ENCODE measurements at places on chromosomes 7 and 10.

GRCh38 chr7:126202177-126202576 lies 1050.6 kb downstream of the GRM8 start:
- no peak for DNase-seq

DNA sequence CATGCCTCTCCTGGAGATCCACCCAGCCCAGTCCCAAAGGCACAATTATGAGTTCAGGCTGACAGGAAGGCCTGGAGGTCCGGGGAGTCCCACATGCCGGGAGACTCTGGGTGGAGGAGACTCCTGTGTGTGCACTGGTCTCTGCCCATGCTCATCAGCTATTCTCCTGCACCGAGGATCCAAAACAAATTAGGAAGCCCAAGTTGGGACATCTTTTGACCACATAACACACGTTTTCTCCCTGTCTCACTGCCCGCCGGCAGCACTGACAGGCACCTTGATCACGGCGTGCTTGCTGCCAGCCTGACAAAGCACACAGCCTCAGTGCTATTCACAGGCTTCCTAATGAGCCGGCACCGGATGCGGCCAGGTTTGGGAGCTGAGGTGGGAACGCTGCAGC lies 412.7 kb downstream of the PTPRN2 start:
- DNase-seq: no peak

- DNase-seq: no peak
Observed at GRCh38 chr7:100432621-100433275, 3.1 kb downstream of the MEPCE start.

- DNase-seq: no peak
Observed at GRCh38 chr7:6384327-6384726, 63.4 kb downstream of the DAGLB start.

GRCh38 chr7:101532400-101533102 lies 96.5 kb downstream of the MYL10 start:
- no peak for DNase-seq

DNA sequence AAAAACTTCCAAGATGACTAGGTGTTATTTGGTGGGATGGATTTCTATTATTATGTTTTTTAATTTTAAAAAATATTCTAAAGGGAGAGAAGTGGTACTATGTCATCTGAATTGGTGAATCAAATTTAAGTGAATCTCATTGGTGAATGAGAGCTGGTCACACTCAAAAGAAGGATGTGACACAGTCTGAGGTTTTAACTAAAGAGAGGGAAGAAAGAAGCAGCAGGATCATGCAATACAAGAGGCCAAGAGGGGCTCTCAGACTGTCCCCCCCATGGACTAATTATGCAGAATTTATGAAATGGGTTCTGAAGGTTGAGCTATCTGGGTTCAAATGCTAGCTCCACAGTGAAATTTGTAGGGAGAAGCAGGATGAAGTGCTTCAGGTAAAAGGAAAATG lies 16.2 kb downstream of the MACC1 start:
- DNase-seq: no peak

DNA sequence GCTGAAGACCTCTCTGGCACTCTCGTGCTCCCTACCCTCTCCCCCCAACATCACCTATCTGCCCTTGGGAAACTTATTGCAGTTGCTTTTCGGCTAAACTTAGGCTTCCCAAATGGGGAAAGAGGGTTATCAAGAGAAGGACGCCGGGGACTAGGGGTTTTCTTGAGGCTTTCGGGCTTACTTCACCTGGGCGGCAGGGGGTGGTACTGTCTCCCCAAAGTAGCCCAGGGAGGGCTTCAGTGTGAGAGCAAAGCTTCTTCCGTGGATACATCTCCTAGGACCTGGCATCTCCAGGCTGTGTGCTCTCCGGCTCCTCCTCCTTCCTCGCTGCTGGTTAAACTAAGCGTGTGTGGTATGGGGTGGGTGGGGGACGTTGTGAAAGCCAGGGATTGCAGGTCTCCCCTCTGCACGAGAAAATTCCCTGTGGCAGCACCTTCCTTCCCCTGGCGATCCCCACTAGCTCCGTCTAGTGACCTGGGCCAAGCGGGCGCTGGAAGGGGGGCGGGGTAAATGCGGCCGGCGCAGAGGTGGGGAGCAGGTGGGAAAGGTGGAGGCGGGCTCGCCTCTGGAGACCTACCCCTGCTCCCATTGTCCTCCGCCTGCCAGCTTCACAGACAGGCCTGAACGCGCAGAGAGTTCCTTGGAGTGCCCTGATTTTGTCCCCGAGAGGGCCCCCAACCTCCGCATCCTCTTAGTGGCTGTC lies 1.1 kb downstream of the PLXDC2 start:
- no peak for DNase-seq

GRCh38 chr7:103648135-103648534 lies 202.1 kb upstream of the SLC26A5 start:
- no peak for DNase-seq

DNA sequence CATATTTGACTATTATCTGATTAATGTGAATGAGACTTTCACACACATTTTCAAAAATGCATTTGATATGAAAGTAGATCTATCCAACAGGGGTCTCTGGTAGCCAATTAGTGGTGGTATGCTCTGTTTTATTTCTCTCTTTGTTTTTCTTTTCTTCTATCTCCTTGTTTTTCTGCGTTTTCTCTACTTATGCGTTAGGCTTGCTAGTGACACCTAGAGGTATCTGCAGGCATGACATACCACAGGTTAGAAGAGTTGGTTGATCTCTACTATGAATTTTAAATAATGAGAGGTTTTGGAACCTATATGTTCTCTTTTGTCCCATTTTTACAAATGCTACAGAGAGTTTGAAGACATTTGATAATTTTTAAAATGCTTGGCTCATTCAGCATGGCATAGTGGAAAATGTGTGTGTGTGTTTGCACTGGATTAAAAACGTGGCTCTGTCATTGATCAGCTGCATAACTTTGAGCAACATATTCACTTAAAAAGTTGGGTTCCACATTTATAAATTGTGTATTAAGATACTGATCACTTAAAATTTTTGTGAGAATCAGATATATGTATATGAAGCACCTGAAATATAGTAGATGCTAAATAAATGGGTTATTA lies 28.1 kb upstream of the PLXDC2 start:
- DNase-seq: no peak

GRCh38 chr7:90856351-90857070 lies 260.4 kb downstream of the CDK14 start:
- no peak for DNase-seq

- DNase-seq: no peak
Observed at GRCh38 chr7:108203537-108203936, 73.4 kb upstream of the LAMB4 start.

GRCh38 chr10:60968504-60968903 lies 24.5 kb upstream of the RHOBTB1 start:
- DNase-seq: no peak

DNA sequence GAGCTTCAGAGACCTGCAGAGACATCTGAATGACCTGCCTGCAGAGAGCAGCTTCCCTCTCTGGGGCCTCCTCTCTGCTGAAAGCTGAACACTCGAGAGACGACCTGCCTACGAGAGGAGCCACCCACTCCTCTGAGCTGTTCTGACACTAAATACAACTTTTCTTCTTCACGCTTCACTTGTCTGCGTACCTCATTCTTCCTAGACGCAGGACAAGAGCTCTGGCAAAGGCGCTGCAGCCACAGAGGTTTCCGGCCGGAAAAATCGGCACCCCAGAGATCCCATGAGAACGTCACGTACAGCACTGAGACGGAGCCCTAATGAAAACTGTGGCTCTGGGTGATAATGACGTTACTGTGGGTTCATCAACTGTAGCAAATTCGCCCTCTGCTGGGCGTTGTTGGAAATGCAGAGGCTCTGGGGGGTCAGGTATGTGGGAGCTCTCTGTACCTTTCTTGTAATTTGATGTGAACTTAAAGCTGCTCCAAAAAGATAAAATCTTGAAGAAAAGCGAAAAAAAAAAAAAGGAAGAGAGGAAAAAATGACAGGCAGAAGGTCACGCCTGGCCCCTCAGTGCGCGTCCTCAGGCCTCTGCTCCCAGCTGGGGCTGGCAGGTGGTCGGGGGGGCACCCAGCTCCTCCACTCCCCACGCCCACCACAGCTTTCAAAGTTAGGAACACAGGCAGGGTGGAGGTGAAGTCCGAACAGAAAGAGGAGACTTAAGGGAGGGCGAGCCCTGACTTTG lies 120.7 kb downstream of the DYNC2I1 start:
- peak; percentile 92 for DNase-seq

DNA sequence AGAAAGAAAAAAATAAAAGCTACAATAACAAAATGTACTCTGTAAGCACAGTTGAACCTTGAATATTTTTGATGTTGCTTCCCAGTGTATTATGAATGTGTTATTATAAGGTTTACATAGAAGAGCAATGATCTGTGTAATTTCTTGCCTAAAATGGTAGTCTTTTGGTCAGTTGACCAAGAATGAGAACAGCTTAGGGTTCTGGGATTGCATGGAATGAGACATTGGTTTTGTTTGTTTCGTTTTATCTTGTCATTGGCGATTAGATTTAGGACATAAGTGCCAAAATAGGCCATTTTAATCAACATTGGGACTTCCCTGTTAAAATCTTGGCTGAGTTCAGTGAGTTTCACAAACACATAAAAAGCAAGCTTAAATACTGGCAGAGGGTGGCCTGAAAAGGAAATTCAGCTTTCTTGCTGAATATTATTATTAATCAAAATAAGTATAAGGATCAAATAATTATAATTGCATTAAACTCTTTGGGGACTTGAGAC lies 49.1 kb upstream of the GLCCI1 start:
- no peak for DNase-seq

GRCh38 chr10:44995914-44996669 lies 4.6 kb upstream of the ZNF22 start:
- no peak for DNase-seq

GRCh38 chr7:148862481-148862880 lies 21.6 kb downstream of the EZH2 start:
- DNase-seq: no peak

DNA sequence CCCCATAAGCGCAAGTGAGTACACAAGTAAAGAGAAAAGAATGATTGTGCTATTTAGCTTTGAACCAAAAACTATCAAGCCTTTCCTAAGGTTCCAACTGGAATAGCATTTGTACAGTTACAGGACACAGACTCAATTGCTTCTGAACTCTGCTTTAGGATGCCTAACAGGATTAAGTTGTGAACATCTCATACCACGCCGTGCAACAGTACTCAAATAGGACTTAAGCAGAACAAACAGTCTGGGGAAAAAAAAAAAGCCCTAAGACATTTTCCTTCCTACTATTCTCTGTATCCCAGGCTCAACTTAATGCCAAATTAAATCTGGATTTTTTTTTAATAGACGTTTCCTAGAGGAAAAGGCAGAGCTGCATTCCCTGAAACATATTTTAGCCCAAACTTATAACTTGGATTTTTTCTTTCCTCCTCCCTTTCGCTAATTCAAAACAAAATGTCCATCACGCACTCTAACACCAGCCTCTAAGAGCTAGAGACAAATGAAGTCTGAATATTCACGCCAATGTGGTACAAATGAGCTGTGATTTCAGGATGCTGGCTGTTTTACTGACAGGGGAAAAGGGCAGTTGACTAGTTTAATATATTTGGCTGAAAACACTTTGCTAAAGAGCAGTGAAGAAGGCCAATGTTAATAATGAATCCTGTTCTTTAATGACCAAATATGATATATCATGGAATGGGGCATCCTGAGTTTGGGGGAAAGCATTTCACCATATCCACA lies 68.6 kb downstream of the CALD1 start:
- DNase-seq: no peak

DNA sequence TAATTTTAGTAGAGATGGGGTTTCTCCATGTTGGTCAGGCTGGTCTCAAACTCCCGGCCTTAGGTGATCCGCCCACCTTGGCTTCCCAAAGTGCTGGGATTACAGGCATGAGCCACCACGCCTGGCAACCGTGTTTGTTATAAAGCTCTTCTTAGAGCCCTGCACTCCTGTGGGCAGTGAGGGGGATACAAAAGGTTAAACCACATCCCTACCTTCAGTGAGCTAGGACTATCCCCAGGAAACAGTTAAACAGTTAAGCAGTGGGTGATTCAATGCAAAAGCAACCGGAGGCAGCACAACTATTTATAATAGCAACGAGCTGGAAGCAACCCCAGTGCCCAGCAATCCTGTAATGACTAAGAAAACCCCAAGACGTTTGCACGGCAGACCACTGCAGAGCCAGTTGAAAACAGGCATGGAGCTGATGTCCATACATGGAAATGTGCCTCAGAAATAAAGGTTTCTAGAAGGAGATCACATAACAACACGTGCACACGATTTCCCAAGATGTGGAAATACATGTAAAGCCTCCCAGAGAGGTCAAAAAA lies 107.2 kb upstream of the LYZL2 start:
- DNase-seq: peak; percentile 91

DNA sequence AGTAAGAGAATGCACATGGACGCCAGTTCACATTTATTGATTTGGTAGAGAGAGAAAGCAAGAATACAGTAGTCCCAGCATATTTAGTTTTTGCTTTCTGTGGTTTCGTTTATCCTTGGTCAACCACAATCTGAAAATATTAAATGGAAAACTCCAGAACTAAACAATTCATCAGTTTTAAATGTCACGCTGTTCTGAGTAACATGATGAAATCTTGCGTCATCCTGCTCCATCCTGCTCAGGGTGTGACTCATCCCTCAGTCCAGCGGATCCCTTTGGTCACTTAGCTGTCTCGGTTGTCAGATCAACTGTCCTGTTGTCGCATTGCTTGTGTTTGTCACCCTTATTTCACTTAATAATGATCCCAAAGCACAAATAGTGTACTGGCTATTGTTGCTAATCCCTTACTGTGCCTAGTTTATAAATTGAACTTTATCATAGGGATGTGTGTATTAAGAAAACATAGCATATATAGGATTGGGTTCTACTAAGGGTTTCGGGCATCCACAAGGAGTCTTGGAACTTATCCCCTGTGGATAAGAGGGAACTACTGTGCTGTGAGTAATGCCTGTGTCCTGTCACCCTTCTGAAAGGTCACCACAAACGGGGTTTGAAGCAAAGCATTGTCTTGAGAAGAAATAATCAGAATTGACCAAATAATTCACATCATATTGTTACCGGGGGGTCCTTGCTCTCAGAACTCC lies 73.6 kb downstream of the OTUD1 start:
- DNase-seq: no peak

DNA sequence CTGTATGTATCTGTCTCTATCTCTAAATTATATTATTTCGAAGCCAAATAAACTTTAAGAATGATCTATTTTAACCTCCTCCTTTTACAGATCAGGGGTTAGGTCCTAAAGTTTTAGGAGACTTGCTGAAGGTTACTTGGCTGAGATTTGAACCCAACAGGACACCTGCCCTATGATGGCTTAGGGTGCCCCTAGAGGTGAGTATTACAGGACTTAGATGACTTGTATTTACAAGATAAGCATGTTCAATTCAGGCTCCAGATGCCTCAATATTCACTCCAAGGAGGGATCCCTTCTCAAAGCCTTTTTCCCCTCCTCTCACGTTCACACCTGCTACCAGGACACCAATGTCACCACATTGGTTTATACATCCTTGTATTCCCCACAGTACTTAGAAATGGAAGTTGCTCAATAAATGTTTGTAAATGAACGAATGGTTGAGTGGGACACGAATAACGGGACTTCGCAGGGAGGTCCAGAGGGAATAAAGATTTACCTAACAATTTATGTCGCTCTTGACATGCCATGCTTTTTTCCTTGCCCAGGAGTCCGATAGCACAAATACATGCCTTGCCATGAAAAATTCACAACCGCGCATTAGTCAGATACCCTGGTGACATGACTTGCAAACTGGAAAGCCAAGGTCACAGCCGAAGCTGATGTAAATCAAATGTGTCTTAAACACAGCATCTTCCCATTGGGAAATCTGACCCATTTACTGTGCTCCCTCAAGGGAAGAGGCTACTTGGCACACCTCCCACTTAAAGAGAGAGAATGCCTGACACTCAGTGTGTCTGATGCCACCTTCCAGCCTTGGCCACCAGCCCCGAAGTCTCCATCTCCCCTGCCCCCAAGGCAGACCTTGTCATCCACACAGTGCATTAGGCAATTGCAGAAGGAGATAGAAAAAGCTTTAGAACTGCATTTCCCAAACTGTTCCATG lies 872.2 kb upstream of the AUTS2 start:
- no peak for DNase-seq
